ENCODE measurements at places on chromosomes 5 and 9. TPM values are rescaled to one million over a fixed set of nuclear protein-coding genes. Genes with fewer than 3 reads are reported as not detected.

GRCh38 chr9:89160806-89161205 is 17.8 kb downstream of the SHC3 start:
- DNase-seq: no peak

DNA sequence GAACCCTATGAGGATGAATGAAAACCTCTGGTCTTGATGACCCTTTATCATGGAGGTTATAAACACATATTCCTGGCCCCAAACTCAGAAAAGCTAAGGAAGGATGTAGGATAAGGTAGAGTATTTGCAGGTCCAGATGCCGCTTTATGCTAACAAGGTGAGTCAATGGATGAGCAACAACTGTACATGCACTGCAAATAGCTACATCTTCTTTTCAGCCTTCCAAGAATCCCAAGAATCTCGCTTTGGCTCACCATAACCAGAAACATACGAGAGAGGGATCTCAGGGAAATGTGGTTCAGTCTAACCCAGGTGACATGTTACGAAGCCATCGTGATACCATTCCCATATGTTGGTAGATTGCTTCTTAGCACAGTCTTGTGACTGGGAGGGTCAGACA is 152.3 kb upstream of the ANKH start:
- DNase-seq: no peak

- DNase-seq: no peak
These were observed 123.8 kb downstream of the TMEM174 start for GRCh38 chr5:73296772-73297171.

- DNase-seq: no peak
These were observed at the start of gene PITX1 for GRCh38 chr5:135033901-135034235. Gene PITX1, minus strand, starts transcription at chr5:135034228. Its CDS starts 347 bp downstream, at chr5:135033881.

DNA sequence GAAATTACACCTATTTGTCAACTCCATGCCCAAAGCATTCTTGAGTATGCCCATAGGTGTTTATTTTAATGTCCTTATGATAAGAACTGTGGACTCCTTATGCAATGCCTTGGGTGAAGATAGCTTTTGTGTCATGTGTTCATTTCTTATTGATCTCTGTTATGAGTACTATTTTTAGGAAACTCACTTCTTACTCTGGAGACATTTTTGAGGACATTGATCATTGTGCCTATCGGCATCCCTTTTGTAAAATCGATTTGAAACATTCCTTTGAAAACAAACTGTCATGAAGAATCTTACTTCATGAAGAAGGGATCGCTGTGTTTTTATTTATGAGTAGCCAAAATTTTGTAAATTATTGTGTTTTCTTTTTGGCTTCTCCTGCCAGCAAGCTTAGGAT is 257.3 kb downstream of the NTRK2 start:
- no peak for DNase-seq

GRCh38 chr5:84362061-84362720 is 22.5 kb downstream of the EDIL3 start:
- no peak for DNase-seq

DNA sequence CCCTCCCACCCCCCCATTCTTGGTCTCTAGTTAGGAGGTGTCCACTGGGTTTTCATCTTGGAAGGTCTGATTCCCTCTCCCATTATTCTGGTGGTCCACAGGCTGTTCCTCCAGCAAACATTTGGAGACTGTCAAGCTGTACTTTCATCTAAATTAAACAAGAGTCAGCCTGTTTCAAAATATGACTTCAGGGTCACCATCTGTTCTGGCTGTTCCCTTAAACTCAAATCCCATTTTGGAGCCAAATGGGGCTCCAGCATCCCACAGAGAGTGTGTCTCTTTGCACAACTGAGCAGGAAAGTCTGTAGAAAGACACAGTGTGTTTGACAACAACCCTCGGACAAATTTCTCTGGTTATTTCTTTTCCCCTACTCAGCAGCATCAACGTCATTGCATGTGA is 20.5 kb downstream of the COL15A1 start:
- no peak for DNase-seq

GRCh38 chr5:2430606-2431005 is 320.9 kb downstream of the IRX2 start:
- no peak for DNase-seq

- DNase-seq: no peak
These were observed 30.6 kb downstream of the OTULIN start for GRCh38 chr5:14695152-14695551.

DNA sequence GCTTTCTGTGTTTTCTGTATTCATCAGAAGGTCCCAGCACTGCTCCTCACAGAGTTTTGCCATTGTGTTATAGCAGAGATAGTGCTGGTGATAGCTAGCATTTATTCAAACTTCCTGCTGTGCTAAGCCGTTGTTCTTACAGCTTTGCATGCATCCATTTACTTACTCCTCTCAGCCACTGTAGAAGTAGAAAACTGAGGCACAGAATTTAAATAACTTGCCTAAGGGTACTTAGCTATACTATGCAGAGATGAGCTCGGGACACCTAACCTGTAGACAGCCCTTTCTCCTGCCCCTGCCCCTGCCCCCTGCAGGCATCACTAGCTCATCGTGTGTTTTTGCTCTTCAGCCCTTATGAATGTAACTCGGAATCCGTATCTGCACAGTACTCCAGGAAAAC is 227.6 kb downstream of the SAXO1 start:
- DNase-seq: no peak

- no peak for DNase-seq
These were observed 832 bp downstream of the LMBRD2 start for GRCh38 chr5:36150676-36151433.

- no peak for DNase-seq
These were observed 19.8 kb upstream of the PARP8 start for GRCh38 chr5:50646591-50646990.

DNA sequence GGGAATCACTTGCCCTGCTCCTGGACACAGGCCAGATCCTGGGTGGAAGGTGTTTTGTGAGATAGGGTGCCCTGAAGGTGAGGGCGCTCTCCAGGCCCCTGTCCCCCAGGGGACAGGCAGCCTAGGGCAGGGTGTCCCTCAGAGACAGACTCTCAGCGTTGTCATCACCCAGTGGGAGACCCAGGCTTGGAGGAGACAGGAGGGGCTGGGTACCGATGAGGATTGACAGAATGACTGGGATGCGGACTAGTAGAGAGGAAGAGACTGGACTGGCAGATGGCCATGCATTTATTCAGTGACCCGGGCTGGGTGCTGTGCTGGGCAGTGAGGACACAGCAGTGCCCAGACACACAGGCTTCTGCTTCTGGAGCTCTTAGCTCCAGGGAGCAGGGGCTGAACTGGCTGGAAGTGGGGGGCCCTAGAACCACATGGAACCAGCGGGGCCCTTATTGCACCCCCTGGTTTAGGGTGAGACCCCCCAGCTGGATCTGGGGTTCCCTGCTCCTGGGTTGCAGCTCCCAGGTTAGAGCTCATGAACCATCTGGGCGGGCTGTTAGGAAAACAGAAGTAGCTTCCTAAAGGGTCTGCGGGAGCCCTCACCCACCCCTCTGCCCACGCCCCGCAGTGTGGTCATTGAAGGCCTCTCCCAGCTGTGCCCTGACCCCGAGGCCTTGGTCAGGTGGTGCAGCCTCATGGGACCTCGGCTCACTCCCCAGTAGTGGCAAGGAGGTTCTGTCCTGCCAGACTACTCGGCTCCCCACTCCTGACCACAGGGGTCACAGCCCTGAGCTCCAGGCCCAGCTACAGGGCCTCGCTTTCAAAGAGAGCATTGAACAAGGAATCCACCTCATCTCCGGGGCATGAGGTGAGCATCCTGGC is 116.7 kb upstream of the LMX1B start:
- DNase-seq: no peak

GRCh38 chr9:130576176-130576575 is 3.2 kb upstream of the FUBP3 start:
- DNase-seq: no peak

DNA sequence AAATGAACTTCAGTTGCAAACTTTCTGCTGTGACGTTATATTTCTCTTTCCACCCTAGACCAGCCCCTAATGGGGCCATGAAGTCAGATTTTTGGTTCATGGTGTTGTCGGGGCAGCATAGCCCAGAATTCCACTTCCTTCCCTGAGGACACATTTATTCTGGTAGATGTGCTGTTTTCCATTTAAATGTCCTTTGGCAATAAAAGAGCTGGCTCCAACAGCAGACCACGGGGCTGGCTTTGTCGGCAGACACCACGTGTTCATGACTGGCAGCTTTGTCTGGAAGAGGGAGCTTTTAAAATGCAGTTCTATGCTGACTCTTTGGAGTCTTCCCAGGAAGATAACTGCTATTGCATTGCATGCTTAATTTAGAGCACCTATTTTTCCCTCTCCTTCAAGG is 17.6 kb upstream of the LCP2 start:
- peak; percentile 83 for DNase-seq

GRCh38 chr5:43274435-43275114 is 38.6 kb downstream of the HMGCS1 start:
- DNase-seq: no peak

DNA sequence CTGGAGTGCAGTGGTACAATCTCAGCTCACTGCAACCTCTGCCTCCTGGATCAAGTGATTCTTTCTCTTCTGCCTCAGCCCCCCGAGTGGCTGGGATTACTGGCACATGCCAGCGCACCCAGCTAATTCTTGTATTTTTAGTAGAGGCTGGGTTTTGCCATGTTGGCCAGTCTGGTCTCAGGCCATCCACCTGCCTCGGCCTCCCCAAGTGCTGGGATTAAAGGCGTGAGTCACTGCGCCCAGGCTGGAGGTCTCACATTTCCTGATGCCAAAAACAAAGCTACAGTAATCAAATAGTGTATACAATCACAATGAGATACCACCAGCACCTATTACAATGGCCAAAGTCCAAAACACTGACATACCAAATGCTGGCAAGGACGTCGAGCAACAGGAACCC is 51.1 kb downstream of the TTLL11 start:
- no peak for DNase-seq

DNA sequence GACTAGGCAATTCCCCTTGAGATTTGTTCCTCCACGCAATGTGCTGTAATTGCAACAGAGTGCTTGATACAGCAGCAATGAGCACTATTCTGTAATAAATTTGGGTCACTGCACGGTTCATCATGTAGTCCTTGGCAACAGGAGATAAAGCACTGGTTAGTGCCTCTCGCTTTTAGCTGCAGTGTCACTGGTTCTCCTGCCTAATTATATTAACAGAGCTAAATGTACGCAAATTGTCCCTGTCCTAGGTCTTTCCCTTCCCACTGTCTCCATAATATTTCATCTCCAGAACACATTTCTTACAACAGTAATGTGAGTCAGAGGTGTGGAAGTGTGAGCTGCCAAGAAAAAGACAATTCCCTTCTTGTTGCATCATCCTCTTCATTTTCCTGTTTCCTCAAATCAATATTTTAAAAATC is 553.1 kb downstream of the ZNF608 start:
- DNase-seq: no peak

DNA sequence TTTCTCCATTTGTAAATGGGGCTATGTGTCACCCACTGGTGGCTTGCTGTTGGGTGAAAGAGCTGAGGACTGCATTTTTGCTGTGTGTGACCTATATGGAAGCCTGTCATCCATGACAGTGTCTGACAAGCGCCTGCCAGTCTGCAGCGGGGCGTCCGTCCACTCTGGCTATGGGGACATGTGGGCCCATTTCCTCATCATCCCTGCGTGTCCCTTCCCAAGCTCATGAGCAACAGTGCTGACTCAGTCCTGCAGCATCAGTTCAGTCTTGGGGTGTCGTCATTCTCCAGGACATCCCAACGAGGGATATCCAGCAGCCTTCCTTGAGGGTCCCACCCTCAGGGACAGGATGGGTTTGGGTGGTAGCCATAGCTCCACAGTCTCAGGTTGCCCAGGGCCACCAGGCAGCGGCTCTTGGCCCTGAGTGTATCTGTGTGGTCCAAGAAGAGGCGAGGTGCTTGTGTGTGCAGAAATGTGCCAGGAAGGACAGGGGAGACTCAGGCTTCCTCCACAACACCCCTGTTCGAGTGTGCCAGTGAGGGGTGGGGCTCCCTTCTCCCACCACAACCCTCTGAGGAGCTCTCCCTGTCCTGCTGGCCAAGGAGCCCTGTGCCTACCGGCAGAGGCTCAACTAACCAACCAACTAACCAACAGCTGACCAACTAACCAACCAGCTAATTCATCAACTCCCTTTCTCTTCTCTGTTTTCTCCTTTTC is 2.1 kb downstream of the FGD3 start:
- DNase-seq: no peak

DNA sequence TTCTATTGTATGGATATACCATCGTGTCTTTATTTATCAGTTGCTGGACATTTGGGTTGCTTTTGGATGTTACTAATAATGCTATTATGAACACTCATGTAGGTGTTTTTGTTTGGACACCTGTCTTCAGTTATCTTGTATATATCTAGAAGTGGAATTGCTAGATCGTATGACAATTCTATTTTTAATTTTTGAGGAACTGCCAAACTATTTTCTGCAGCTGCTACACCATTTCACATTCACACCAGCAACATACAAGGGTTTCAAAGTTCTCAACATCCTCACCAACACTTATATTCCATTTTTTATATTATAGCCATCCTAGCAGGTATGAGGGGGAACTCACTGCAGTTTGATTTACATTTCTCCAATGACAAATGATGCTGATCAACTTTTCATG is 324.6 kb downstream of the CAAP1 start:
- no peak for DNase-seq

- peak; percentile 96 for DNase-seq
These were observed 116.8 kb downstream of the RGS3 start for GRCh38 chr9:113580041-113580953.

DNA sequence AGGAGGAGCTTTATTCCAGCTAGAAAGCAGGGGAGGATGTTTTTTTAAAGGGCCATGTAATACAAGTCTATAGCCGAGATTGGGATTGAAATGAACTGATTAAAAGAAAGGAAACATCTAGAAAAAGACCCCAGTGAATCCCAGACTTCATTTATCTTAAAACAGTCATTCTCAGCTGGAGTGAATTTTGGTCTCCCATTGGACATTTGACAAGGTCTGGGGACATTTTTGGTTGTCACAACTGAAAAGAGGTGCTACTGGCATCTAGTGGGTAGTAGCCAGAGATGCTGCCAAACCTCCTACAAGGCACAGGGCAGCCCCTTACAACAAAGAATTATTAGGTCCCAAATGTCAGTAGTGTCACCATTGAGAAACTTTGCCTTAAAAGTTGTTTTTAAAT is 16.3 kb upstream of the SPINK4 start:
- DNase-seq: no peak

DNA sequence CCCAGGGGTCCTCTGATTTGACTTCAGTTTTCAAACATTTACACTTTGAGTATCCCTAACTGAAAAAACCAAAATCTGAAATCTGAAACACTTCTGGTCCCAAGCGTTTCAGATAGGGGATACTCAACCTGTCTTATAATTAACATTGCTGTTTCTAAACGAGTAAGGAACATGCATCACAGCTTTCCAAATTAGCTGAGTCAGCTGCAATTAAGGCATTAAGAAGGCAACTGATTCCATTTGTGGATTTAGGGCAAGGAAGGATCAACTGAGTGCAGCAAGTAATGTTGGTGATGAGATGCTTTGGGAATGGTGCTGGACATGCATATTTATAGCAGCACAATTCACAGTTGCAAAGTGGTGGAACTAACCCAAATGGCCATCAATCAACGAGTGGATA is 168.6 kb downstream of the ACER2 start:
- DNase-seq: no peak

The LMNB1 gene
- 20.7 TPM for total RNA-seq

The CDO1 gene
- total RNA-seq: 10.4 TPM

The SPINK5 gene
- 369 TPM for total RNA-seq

The NR5A1 gene
- total RNA-seq: 0.51 TPM

The GAS1 gene
- 80.3 TPM for total RNA-seq

The FXN gene
- 4.2 TPM for total RNA-seq

Measured in lower leg skin (tissue), 4 donors.